ENCODE measurements at places on chromosomes 5 and 9.
A peak's percentile ranks its signal among the peaks of the same experiment; 100 is the strongest.

DNA sequence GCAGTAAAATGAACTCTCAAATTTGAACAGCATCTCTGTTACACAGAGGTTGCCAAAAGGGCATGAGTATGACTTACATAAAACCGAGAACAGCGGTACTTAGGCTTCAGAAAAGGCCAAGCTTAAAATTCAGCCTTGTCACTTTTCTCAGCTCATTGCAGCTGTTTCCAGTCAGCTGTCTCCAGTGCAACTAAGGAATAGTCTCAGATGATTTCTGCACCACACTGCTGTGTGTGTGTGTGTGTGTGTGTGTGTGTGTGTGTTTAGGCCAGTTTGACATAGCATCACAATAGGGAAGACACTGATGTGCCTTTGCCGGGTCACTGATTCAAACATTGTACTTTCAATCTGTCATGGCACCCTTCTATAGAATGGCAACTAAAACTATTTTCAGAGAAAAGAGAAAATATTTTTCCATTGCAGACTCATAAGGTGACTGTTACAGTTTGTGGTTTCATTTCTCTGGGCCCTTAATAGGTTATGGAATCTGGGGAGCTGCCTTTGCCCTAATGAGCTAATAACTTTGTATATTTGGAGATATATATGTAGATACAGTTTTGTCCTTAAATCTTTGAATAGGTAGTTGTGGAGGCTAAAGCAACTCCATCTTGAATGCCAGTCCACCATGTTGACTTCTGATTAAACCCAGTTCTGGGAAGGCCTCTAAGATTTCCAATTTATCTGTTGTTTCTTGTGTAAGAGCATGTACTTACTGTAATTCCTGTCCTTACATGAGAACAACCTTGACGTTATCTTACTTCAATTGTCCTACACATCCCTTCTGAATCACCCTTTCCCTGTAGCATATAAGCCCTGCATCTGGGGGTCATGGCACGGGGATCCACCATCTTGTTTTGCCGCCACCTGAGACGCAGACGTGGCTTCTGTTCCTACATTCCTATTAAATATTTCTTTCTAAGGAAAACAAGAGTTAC lies 4.5 kb downstream of the LSM11 start:
- DNase-seq: no peak

GRCh38 chr9:99031319-99031718 lies 73.6 kb upstream of the TGFBR1 start:
- DNase-seq: no peak

- DNase-seq: no peak
These were observed 7.5 kb downstream of the SLC6A19 start for GRCh38 chr5:1208743-1209488.

DNA sequence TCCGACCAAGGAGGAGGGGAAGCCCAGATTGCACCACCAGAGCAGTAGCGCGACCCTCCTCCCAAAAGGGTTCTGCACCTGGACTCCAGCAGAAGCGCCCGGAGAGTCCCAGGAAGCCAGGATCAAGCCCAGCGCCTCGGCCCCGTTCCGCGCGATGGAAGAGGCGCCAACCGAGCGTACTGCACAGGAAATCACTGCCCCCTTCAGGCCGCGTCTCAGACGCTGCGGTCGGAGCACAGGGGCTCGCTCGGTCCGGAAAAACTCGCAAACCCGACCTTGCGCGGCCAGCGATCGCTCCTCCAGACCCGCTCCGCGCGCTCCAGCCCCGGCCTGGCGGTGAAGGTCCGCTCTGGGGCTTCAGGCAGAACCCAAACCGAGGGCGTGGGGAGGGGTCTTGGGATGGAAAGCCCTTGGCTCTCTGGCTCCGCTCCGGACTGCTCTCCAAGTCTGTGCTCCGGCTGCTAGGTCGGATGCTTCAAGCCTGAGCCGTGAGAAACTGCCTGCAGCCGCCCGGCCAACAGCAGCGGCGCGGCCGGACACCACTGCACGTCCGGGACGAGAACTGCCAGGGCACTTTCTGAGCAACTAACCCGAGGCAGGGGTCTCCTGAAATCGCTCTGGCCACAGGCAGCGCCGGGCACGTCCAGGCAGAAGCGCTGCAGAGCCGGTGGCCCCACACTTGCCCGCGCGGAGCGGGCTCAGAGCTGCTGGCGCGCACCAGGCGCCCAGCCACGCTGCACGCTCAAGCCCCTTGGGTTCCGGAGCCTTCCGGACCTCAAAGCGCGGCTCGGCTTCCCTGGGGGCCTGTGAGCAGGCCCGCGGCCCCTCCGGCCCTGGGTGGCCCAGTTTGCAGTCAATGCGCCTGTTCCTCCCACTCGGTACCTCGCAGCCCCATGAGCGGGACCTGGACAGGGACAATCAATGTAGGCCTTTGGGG lies 1.3 kb downstream of the GABBR2 start:
- peak; percentile 58 for DNase-seq

DNA sequence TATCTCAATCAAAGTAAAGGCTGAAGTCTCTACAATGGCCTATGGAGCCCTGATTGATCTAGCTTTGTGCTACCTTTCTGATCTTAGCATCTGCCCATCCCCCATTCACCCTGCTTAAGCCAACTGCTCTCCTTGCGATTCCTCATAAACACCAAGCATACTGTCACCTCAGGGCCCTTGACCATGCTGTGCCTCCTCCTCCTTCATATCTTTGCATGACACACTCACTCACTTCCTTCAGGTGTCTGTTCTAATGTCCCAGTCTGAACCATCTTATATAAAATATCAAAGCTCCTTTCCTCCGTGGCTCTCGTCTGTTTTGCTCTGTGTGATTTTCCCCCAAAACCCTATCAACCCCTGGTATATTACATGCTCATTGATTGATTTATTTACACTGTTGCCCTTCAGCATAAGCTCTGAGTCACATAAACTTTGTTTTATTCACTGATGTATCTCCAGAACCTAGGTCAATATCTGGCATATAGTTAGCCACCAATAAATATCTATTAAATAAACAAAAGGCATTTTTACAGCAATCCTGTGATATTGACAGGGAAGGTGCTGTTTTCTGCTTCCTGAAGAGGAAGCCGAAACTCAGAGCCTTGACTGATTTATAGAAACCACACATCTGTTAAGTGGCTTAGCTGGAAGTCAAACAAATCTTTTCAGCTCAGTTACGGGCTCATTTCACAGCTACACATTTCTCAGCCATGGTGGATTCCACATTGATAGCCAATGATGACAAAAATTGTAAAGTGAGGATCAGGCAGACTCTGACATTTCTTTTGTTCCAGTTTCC lies 103.6 kb downstream of the BOD1 start:
- no peak for DNase-seq

GRCh38 chr5:126503602-126504104 lies 80.4 kb downstream of the GRAMD2B start:
- no peak for DNase-seq

DNA sequence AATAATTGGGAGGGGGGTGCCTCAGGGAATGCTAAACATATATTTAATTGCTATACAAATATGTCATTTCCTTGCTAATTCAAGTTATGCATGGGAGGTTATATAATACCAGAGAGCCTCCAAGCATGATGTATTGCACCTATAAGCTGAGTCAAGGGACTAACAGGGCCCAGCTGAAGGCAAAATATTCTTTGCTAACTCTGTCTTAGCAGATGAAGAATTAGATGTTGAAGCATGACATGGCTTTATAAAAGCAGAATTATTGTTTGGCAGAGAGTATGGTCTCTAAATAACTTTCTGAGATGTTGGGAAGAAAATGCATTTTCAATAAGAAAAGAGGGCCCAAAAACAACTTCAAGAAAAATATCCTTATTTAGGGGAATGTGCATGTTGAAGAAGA lies 60.4 kb downstream of the SGCD start:
- no peak for DNase-seq

- no peak for DNase-seq
These were observed 203.1 kb downstream of the ROR2 start for GRCh38 chr9:91746904-91747303.

DNA sequence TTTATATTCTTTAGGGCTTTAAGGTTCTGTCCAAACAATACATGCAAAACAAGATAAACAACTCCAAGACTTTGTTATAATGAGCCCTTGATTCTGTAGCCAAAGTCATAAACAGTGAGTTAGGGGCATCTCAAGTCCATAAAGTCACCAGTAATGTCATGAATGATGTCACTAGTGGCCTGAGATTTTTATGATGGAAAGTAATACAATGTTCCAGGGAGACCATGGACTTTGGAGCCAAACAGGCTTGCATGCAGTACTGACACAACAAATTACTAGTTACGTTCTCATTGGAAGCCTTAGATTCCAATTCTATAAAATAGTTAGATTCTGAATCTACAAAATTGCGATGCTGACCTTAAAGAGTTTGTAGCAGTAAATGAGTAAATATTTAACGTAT lies 280.0 kb downstream of the HINT1 start:
- no peak for DNase-seq

GRCh38 chr5:30453168-30453567 lies 740.3 kb upstream of the CDH6 start:
- DNase-seq: no peak

DNA sequence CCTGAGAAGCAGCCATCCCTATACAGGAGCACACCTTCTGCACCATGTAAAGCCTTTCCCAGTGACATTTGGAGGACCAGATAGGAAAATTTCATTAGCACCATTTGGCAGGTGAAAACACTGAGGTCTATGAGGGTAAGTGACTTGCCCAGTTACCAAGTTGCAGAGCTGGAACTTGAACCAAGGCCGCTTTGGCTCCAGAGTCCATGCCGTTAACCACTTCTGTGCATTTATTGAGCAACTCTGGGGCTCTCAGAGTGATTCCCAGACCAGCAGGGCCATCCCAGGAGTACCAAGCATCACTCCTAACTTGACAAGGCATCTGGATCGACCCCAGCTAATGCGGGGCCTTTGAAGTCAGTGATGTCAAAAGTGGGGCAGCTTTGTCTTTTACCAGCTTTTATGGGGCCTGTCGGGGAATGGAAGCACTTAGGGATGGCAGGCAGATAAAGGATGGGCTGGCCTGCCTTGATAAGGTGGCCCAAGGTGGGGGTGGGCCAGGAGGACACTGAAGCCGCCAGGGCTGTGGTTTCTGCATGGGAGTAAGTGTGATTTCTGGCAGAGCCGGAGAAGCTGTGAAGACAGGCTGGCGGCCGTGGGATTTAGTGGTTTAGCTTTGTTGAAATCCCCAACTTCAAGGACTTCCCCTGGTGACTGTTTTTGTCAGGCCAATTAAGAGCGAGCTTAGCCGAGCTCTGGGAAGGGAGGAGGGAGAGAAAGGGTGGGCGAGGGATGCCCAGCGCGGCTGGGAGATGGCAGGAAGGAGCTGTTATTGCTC lies 127.3 kb downstream of the MACROH2A1 start:
- DNase-seq: no peak

GRCh38 chr5:102889033-102889432 lies 133.9 kb downstream of the PAM start:
- no peak for DNase-seq

DNA sequence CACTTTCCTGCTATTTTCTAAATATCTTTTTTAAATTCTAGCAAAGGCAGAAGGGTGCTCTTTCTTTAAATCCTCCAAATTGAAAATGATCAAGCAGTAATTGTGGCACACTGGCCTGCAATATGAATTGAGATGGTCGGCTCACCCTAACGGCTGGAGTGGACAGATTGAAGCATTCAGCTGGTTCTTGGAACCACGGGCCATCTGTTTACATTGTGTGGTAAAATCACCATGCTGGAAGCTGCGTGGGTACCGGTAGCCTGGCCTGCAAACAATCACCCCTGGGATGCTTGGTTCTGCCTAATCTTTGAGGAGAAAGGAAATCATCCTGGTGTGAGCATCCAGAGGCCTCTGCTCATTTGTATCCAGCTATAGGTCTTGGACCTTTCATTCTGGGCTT lies 289.3 kb downstream of the ZNF608 start:
- no peak for DNase-seq

- no peak for DNase-seq
These were observed 286.4 kb upstream of the WWC1 start for GRCh38 chr5:168005093-168005492.

GRCh38 chr9:120440791-120441190 lies 139.2 kb downstream of the CDK5RAP2 start:
- no peak for DNase-seq

GRCh38 chr5:149133795-149134777 lies 7.2 kb upstream of the ABLIM3 start:
- no peak for DNase-seq

DNA sequence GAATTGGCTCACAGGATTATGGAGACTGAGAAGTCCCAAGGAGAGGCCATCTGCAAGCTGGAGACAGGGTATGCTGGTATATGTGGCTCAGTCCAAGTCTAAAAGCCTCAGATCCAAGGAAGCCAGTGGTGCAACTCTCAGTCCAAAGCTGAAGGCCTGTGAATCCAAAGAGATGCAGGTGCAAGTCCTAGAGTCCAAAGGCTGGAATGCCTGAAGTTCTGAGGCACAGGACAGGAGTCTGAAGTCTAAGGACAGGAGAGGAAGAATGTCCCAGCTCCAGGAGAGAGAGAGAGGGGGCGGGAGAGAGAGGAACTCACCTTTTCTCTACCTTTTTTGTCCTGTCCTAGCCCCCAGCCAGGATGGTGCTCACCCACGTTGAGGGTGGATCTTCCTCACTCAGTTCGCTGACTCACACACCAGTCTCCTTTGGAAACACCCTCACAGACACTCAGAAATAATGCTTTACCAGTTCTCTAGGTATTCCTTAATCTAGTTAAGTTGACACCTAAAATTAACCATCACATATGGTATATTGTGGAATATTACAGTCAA lies 49.6 kb downstream of the KCNN2 start:
- DNase-seq: no peak

DNA sequence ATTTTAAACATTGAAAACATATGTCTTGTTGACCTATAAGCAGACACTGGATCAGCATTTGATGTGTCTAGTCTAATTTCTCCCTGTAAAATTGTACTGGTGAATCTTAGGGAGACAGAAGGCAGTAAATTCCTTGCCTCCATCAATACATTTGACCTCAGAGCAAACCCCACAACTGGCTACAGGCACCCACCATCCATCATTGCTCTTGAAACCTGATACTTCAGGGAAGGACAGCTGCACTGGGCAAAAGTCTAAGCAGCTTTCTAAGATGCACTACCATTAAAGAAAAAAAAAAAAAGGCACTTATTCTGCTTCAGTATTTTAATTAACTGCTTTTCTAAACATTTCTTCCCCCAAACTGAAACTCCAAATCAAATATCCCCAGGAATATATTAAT lies 1051.3 kb upstream of the DMAC1 start:
- DNase-seq: no peak

- DNase-seq: no peak
These were observed 526.5 kb upstream of the NUDT12 start for GRCh38 chr5:104088876-104089778.

- no peak for DNase-seq
These were observed 70.2 kb downstream of the FNBP1 start for GRCh38 chr9:129972816-129973215.

- no peak for DNase-seq
These were observed 54.6 kb downstream of the MEGF9 start for GRCh38 chr9:120659676-120660075.
